ENCODE measurements at places on chromosomes 1 and 21. TPM values are rescaled to one million over a fixed set of nuclear protein-coding genes. Genes with fewer than 3 reads are reported as not detected.

RAVER2 gene
- total RNA-seq: 12.4 TPM

SVBP gene
- 20.6 TPM for total RNA-seq

AGMAT gene
- 15.0 TPM for total RNA-seq

ELF3 gene
- total RNA-seq: not detected

OLFML2B gene
- 22.6 TPM for total RNA-seq

SH2D5 gene
- total RNA-seq: not detected

GPR52 gene
- 0.47 TPM for total RNA-seq

SOAT1 gene
- 175 TPM for total RNA-seq

AZIN2 gene
- total RNA-seq: 18.9 TPM

ADGRB2 gene
- total RNA-seq: 4.2 TPM

GBP1 gene
- 17.6 TPM for total RNA-seq

OR10J1 gene
- not detected for total RNA-seq

NHLH1 gene
- not detected for total RNA-seq

WDR64 gene
- total RNA-seq: not detected

LIPI gene
- total RNA-seq: not detected

TIPRL gene
- 32.3 TPM for total RNA-seq

TCEA3 gene
- total RNA-seq: 122 TPM

RGS13 gene
- not detected for total RNA-seq

BGLAP gene
- total RNA-seq: 1.4 TPM

PIGM gene
- 5.4 TPM for total RNA-seq

TAS1R1 gene
- not detected for total RNA-seq

OR10Z1 gene
- not detected for total RNA-seq

LCE7A gene
- not detected for total RNA-seq

CD1E gene
- total RNA-seq: 0.50 TPM

FCGR3A gene
- 109 TPM for total RNA-seq

MYBPH gene
- total RNA-seq: not detected

MARK1 gene
- 5.2 TPM for total RNA-seq

HJV gene
- not detected for total RNA-seq

C4BPA gene
- 6.1 TPM for total RNA-seq

GUCA2B gene
- not detected for total RNA-seq

F13B gene
- total RNA-seq: not detected

SHE gene
- total RNA-seq: 6.4 TPM

NEK2 gene
- total RNA-seq: 1.6 TPM

NR5A2 gene
- total RNA-seq: 0.69 TPM

FMOD gene
- total RNA-seq: 20.1 TPM

TOR1AIP1 gene
- 53.4 TPM for total RNA-seq

RHOU gene
- total RNA-seq: 35.1 TPM

BRINP2 gene
- total RNA-seq: 28.2 TPM

TTLL10 gene
- total RNA-seq: not detected
